Lower leg skin (tissue), 4 donors: ENCODE measurements at places on chromosomes 11 and 22.
A peak's percentile ranks its signal among the peaks of the same experiment; 100 is the strongest.

- DNase-seq = no peak
These were observed 40.9 kb downstream of the MRTFA start for GRCh38 chr22:40595497-40596234.

DNA sequence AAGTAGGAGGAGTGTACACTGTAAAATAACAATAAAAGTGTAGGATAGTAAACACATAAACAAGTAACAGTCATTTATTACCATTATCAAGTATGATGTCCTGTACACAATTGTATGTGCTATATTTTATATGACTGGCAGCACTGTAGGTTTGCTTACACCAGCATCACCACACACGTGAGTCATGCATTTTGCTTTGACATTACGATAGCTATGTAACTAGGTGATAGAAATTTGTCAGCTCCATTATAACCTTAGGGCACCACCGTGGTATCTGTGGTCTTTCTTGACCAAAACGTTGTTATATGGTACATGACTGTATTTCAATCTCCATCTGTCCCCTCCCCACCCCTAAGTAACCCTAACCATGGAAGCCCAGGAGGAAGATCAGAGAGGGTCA, 1.1 kb downstream of the DNAL4 start:
- DNase-seq = no peak

DNA sequence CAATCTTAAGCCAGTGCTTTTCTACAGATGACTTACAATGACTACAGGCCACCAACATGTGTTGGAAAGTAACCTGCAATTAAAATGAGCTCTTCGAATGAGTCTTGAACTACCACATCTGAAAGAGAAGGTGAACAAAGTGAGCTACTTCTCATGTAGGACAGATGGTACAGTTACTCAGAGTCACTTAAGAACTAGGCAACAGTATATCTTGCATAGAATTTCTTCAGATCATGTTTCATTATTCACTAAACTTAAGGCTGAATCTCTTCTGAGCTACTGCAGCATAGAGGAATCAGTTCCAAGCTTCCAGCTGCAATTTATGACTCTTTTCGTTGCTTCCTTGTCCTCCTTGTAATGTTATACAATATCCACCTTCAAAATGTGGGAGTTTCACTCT, 270.9 kb downstream of the TTC28 start:
- DNase-seq = no peak

- no peak for DNase-seq
These were observed 55.2 kb downstream of the ST3GAL4 start for GRCh38 chr11:126410649-126411048.

DNA sequence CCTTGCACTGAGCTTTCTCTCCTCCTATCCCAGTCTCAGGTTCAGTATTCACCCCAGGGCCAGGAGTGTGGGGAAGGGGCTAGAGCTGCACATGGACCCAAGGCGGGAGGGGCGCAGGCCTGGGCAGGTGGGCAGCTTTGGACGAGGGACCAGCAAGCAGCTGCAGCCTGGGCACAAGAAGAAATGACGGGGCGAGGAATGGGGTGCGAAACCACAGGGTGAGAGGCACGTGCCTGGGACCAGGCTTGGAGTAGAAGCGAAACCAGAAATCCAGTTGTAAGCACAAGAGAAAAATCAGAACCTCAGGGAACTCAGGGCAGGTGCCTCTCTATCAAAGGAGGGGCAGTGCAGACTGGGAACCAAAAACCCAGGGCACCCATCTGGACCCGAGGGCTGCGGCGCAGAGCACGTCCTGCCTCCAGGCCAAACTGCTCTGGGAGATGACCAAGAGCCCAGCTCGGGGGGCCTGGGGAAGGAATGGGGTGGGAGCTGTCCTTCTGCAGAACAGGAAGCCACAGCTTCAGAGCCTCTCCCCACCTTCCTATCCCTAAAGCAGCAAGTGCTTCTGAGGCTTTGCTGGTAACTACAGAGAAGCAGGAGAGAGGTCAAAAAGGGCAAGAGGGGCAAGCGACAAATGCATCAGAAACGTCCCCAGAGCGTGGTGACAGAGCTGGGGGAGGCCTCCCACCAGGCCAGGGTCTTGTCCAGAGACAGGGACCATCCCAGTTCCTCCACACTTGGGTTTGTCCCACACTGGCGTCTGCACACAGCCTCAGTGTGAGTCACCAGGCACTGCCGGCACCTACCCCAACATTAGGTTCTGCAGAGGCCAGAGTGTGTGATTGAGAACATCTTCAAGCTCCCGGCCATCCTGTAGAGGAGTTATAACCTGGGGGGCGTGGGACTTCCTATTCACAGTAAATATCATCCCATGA, 18.3 kb upstream of the TMPRSS4 start:
- DNase-seq = peak; percentile 80

- no peak for DNase-seq
These were observed 197.5 kb downstream of the BCR start for GRCh38 chr22:23377767-23378166.

- peak; percentile 82 for DNase-seq
These were observed 175.3 kb downstream of the IGLL1 start for GRCh38 chr22:23404689-23405365.

GRCh38 chr22:23258826-23259170, 78.5 kb downstream of the BCR start:
- no peak for DNase-seq

- peak; percentile 56 for DNase-seq
These were observed 6.7 kb downstream of the PLAAT2 start for GRCh38 chr11:63556404-63557013.
